Vagina (tissue), 2 donors: ENCODE measurements at places on chromosomes 4 and X.

GRCh38 chrX:128057421-128057820, 5.2 kb upstream of the ACTRT1 start:
- H3K36me3 ChIP-seq = no peaks in the 10 kb centered on the region
- H3K27ac ChIP-seq = no peak overlapping the region
- no peaks in the 10 kb centered on the region for H3K27me3 ChIP-seq
- H3K4me1 ChIP-seq = no peaks in the 10 kb centered on the region
- no peak for DNase-seq

DNA sequence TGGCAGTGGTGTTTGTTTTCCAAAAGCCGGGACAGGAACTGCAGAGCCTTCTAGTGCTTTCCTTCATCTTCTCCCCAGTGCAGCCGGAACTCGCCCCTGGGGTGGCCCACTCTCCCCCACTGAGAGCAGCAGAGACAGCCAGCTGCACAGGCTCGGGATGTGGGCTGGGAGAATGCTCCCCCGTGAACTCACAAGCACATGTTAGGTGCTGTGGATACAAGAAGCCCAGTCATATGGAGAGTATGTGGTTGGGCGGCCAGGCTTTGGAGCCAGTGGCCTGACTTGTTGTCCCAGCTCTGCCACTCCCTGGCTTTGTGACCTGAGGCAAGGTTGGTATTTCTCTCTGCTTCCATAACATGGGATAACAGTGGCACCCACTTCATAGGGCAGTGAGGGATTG, 9.4 kb upstream of the KIAA0232 start:
- no peak for DNase-seq
- peak overlapping the region; percentile 10 for H3K27ac ChIP-seq
- H3K27me3 ChIP-seq = no peaks in the 10 kb centered on the region

DNA sequence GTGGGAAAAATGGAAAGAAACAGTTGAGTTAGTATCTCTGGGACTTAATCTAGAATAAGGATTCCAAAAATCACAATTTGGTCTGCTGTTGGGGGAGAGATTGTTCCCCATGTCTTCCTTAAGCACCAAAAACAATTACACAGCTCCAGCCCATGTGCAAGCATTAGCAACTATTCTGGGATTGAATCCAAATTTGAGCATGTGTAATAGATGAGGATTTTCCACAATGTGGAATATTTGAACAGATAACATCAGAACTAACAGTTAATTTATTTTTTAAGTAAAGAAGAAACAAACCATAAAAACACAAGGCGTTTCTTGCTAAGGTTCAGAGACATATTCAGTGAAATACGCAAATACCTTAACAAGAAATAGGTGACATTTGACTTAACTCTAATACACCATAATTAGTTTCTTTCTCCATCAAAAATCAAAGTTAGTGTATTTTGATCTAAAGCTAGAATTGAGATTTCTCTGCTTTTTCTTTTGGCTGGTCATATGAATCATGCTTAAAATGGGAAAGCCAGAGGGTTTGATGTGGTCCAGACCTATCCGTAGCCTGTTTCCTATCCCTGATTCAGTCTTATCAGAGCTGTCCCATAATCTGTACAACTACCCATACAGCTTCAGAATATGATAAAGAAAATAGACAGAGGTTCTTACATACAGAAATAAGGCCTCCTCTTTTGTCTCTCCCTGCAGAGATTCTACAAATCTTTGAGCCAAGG, 413.4 kb downstream of the PACRGL start:
- H3K27me3 ChIP-seq = no peaks in the 10 kb centered on the region
- H3K36me3 ChIP-seq = no peaks in the 10 kb centered on the region
- H3K4me3 ChIP-seq = no peak overlapping the region
- H3K4me1 ChIP-seq = no peaks in the 10 kb centered on the region

- no peak for DNase-seq
- no peaks in the 10 kb centered on the region for H3K4me1 ChIP-seq
- peaks cover 66% of the 10 kb centered on the region for H3K36me3 ChIP-seq
- H3K27me3 ChIP-seq = no peaks in the 10 kb centered on the region
- no peak overlapping the region for H3K27ac ChIP-seq
Observed at GRCh38 chr4:3229964-3230363, 19.0 kb upstream of the MSANTD1 start.

GRCh38 chr4:78356251-78356786, 195.3 kb upstream of the ANXA3 start:
- H3K4me3 ChIP-seq = no peak overlapping the region
- no peaks in the 10 kb centered on the region for H3K27me3 ChIP-seq
- DNase-seq = no peak

GRCh38 chrX:20141281-20142220, at the start of gene EIF1AX:
Gene EIF1AX, minus strand, starts transcription at chrX:20141838. Its CDS starts 198 bp downstream, at chrX:20141640.
- H3K4me3 ChIP-seq = peak within 1 kb of the TSS; percentile 59
- H3K27me3 ChIP-seq = no peaks in the 10 kb centered on the region
- peak within 1 kb of the TSS; percentile 92 for H3K27ac ChIP-seq
- no peaks in the 10 kb centered on the region for H3K36me3 ChIP-seq

- H3K4me1 ChIP-seq = no peaks in the 10 kb centered on the region
- no peaks in the 10 kb centered on the region for H3K27me3 ChIP-seq
- no peaks in the 10 kb centered on the region for H3K36me3 ChIP-seq
- DNase-seq = no peak
Observed at GRCh38 chr4:179989975-179990374, 2253.2 kb upstream of the TENM3 start.

GRCh38 chr4:73021634-73022033, 47.9 kb downstream of the COX18 start:
- H3K36me3 ChIP-seq = no peaks in the 10 kb centered on the region
- H3K27me3 ChIP-seq = no peaks in the 10 kb centered on the region
- no peak overlapping the region for H3K4me3 ChIP-seq
- H3K27ac ChIP-seq = no peak overlapping the region
- no peaks in the 10 kb centered on the region for H3K4me1 ChIP-seq

GRCh38 chr4:86916392-86916791, 18.4 kb upstream of the AFF1 start:
- no peak for DNase-seq
- H3K4me1 ChIP-seq = peaks cover 5% of the 10 kb centered on the region
- no peaks in the 10 kb centered on the region for H3K36me3 ChIP-seq
- no peak overlapping the region for H3K27ac ChIP-seq
- H3K4me3 ChIP-seq = no peak overlapping the region

DNA sequence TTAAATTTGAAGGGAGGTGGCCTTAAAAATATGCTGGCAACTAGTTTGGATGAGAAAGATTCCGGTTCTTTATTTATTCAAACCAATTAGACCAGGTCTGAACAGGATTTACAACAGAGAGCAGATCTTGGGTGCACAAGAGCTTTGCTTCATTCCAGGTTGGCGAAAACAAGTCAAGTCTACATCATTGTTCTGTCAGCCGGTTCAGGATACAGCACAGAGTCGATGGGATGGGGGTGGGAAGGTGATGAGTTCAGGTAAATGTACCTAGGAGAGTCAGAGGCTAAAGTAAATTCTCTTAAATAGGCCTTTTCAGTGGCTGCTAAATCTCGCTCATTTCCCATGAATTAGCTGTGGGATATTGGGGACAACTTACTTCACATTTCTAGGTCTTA, 882 bp upstream of the STIM2 start:
- no peaks in the 10 kb centered on the region for H3K36me3 ChIP-seq
- H3K4me1 ChIP-seq = peaks cover 39% of the 10 kb centered on the region
- peak overlapping the region; percentile 75 for H3K27ac ChIP-seq
- H3K27me3 ChIP-seq = no peaks in the 10 kb centered on the region
- H3K4me3 ChIP-seq = peak overlapping the region; percentile 83

DNA sequence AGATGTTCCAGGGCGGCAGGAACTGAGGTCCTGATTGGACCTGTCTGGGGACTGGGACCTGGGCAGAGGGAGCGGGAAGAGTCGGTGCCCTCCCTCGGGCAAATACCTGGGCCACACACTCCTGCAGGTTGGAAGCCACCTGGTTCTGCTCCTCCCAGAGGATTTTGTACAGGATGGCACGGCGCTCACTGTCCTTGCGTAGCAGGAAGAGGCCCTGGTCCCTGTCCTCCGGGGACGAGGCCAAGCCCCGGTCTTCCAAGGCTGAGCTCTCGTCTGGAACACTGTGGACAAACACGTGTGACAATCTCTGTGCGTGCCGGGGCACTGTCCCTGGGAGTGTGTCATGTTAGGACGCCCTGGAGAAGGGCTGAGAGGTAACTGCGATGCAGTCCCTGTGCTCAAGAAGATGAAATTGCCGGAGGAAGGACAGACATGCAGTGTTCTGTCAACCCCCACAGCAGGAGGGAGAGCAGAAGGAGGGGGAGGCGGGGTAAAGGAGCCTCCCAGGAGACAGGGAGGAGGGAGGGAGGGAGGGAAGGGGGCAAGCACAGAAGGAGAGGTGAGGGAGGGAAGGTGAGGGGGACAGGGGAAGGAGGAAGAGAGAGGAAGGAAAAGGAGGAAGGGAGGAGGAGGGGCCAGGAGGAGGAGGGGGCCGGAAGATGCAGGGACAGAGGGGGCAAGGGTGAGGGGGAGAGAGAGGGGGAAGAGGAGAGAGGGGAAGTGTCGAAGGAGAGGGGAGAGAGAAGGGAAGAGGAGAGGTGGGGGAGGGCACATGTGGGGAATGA, 29.0 kb downstream of the PDHA1 start:
- H3K27me3 ChIP-seq = no peaks in the 10 kb centered on the region
- H3K27ac ChIP-seq = no peak overlapping the region
- no peaks in the 10 kb centered on the region for H3K36me3 ChIP-seq
- peak overlapping the region; percentile 37 for H3K4me3 ChIP-seq
- H3K4me1 ChIP-seq = no peaks in the 10 kb centered on the region

DNA sequence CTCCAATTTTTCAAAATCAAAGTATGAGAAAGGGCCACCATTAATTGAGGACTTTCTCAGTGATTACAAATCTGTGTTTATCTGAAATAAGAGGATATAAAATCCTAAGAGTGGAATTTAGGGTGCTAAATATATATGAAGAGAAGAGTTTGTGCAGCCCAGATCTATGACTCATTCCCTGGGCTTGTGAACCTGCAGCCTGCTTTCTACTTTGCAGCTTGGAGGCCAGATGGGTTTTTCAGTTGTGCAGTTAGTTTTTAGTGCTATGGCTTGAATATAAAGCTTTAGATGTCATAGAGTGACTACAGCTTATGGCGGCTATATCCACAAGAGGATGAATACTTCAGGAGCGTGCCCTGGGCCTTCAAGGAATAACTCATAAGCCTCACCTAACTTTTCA, 1391.1 kb downstream of the FSTL5 start:
- H3K4me3 ChIP-seq = no peak overlapping the region
- no peak overlapping the region for H3K27ac ChIP-seq
- no peaks in the 10 kb centered on the region for H3K27me3 ChIP-seq
- H3K36me3 ChIP-seq = no peaks in the 10 kb centered on the region
- no peak for DNase-seq
- H3K4me1 ChIP-seq = no peaks in the 10 kb centered on the region

GRCh38 chr4:151753056-151753455, 7.8 kb downstream of the GATB start:
- H3K27ac ChIP-seq = no peak overlapping the region
- DNase-seq = no peak
- no peaks in the 10 kb centered on the region for H3K27me3 ChIP-seq
- H3K4me3 ChIP-seq = no peak overlapping the region
- H3K4me1 ChIP-seq = no peaks in the 10 kb centered on the region
- no peaks in the 10 kb centered on the region for H3K36me3 ChIP-seq

DNA sequence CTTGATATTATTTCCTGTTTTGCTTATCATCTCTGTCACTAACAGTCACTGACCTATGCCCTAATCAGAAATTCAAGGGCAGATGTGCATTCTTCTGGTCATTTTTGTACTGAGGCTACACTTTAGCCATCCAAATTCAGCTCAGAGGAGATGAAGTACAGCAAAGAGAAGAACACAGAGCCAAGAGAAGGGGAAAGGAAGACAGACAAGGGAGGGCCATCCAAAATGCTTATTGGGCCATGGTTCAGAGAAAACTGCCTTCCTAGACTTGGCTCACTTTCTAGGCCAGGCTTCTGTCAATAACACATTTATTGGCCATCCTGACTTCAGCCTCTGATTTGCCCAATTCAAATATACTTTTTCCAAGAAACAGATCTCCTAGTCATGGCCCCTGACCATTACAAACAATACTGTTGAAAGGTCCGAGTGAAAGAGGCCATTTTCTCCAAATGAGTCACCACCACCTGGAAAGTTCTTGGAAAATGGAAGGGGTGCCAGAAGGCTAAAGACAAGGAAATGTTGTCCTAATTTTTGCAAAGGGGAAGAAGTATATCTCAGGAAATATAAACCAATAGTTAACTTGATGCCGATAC, 56.4 kb downstream of the DCX start:
- H3K27ac ChIP-seq = no peak overlapping the region
- H3K4me3 ChIP-seq = no peak overlapping the region
- no peaks in the 10 kb centered on the region for H3K36me3 ChIP-seq
- no peak for DNase-seq
- H3K4me1 ChIP-seq = no peaks in the 10 kb centered on the region

GRCh38 chrX:119325456-119325855, 73.7 kb upstream of the SLC25A43 start:
- no peak overlapping the region for H3K4me3 ChIP-seq
- no peak for DNase-seq
- no peaks in the 10 kb centered on the region for H3K27me3 ChIP-seq
- H3K27ac ChIP-seq = no peak overlapping the region

DNA sequence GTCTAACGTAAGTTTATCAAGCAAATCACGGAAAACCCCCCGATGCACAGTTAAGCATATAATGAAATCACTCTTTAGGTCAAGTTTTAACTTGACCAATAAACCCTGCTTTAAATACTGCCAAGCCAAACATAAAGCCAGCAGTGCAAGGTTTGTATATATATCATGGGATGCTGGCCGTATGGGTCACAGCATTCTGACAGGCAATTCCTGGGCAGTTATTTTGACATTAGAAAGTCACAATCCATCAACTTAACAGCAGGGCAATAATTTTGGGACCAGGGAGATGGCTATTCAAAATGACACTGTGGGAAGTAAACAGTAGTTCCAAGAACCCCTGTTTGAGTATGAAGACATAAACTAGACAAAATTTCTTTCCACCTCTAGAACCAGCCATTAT, 116.9 kb downstream of the ZNF827 start:
- no peaks in the 10 kb centered on the region for H3K27me3 ChIP-seq
- no peaks in the 10 kb centered on the region for H3K4me1 ChIP-seq
- no peak for DNase-seq
- H3K4me3 ChIP-seq = no peak overlapping the region
- no peaks in the 10 kb centered on the region for H3K36me3 ChIP-seq
- no peak overlapping the region for H3K27ac ChIP-seq

DNA sequence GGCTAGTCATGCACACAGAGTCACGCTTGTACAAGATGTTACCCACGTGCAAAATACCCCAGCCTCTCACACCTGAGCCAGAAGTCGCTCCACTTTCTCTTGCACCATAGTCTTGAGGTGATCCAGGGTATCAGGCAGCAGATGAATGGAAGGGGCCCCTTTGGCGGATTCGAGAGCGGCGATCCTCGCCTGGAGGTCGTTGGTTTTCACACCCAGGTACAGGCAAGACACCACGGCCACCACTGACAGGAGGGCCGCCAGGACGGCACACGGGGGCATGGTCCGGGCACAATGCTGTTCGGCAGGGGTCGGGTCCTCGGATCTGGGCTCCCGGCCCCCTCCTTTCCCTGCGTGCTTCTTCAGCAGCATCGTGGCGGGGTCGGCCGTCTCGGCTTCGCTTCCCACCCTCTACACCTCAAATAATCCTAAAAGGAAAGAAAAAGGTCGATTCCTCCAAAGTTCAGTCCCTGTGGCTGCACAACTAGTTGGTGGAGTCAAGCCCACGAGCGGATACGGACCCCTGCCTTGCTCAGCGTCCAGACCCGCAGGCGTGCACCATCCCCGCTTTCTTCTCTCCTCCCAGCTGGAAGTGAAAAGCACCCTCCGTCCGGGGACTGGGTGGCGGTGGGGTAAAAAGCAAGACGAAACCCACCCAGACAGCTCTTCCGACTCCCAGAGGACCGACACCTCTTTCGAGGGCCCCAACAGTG, 652 bp downstream of the COL25A1 start:
- no peaks in the 10 kb centered on the region for H3K27me3 ChIP-seq
- no peak overlapping the region for H3K27ac ChIP-seq
- peak overlapping the region; percentile 58 for H3K4me3 ChIP-seq
- H3K4me1 ChIP-seq = peaks cover 19% of the 10 kb centered on the region
- no peak for DNase-seq
